Activated effector memory CD4-positive, alpha-beta T cell treated with Interleukin-2 at 50 U/mL for 16 hours (primary cell): ENCODE measurements at places on chromosomes 7 and 10.

- DNase-seq: peak; percentile 38
These were observed 110.7 kb downstream of the ZNF467 start for GRCh38 chr7:149662591-149663095.

GRCh38 chr10:104128214-104128613 lies 6.2 kb downstream of the SFR1 start:
- no peak for DNase-seq

DNA sequence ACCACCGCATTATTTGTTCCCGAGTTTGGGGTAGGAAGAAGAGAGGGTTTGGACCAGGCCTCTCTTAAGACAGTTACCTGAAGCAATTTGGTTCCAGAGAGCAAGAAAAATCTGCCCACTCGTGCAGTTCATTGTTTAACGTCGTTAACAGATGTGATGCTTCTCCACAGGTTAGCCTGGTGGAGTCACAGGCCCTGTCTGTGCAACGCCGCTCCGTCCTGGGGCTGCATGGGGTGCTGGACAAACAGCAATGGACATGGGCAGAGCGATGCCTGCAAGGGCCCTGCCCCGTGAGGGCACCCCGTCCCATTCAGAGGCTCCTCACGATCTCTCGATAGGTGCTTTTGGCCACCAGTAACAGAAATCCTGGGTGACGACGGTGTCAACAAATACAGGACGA lies 9.7 kb downstream of the FOXL3 start:
- DNase-seq: no peak

DNA sequence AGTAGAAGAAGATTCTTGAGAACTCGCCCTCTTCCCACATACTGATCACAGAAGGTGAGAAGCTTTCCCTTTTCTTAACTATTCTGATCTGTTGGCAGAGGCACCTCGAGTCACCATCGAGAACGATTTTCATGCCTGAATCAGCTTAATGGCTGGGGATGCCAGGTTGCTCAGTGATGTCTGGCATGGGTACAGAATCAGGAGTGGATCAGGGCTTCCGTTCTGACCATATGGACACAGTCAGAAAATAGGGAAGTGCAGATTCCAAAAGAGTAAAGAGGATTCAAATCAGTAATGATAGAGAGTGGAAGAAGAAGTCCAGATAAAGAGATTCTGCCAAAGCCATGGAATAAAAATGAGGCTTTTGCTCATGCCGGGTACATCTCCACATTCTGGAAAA lies 52.0 kb upstream of the GRB10 start:
- no peak for DNase-seq

DNA sequence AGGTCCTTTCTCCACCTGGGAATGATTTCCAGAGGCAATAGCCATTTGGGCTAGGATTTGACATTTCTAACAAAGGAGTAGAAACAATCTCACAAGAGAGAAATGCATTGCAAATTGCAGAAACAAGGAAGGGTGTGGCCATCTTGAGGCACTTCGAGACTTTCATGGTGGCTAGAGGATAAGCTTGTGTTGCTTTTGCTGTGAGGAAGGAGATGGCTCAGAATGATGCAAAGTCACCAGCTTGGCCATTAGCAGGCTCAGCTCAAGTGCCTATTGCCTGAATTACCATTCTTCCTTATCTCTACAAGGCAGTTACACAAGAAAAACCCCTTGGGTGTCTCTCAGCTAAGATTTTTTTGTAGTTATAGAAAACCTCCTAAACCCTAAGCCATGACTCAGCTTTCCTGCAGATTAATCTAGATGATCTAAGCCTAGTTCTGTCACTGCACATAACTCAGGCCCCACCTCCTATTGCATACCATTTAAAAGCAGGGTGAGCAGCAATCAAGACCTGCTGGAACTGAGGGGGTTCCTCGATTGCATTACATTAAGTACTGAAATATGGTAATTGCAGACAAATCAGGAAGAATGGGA lies 683.1 kb downstream of the NRG3 start:
- DNase-seq: no peak

DNA sequence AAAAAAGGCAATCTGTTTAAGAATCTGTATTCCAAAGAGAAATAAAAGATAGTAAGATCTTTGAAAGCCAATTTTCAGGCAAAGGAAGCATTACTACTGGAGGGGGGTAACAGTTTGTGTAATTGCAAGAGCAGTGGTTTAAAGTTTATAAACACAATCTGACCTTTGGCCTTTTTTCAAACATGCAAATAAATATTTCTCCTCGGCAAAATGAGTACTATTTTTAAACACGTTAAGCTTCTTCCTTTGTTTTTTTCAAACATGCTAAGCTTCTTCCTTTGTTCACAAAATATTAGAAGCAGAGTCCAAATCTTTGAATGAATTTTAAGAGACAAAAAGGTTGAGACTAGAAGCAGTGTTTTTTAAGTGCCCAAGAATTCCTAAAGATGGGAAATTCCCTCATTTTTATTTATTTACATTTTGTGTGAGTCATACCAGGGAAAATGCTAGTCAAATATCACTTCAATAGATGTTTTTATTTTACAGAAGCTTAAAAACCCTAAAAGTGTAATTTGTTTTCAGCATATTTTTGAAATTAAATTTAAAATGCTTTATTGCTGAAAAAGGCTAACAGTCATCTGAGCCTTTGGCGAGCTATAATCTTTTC lies 229.3 kb downstream of the GPR37 start:
- no peak for DNase-seq
